Stimulated activated CD8-positive, alpha-beta memory T cell treated with anti-CD3 and anti-CD28 coated beads, Interleukin-15, amount 100 ng/mL, for 24 hours (primary cell): ENCODE measurements at places on chromosomes 3 and 15.

- DNase-seq = no peak
Measured at GRCh38 chr15:70491201-70491621, 272.1 kb downstream of the UACA start.

DNA sequence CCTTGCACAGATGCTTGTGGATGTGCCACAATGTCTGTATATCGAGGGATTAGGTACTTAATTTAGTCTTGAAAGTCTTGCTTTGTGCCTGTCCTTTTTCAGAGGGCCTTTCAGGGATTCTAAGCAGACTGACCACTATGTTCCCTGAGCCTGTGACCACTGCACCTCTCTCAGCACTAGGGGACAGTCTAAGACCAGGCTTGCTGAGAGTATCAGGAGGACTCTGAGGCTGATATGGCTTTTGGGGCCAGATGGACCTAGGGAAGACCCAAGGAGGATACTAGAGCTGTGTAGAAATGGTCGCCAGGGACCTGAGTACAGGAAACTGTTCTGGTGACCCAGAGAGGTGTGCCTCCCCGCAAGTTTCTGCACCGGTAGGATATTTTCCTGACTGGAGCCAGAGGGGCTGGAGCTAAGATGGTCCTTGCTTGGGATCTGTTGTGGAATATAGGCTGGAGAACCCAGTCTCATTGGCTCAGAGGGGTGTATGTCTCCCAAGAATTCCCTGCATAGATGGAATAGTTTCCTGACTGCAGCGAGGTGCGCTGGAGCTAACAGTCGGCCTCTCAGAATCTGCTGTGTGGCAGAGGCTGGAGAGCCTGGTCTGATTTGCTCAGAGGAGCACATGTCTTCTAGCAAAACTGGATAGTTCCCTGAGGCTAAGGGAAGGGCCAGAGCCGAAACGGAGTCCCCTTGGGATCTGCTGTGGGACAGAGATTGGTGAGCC, 213.2 kb upstream of the DCBLD2 start:
- DNase-seq = no peak

- DNase-seq = no peak
Measured at GRCh38 chr3:150014782-150015181, 44.1 kb upstream of the PFN2 start.

GRCh38 chr3:39211332-39212130, 19.1 kb upstream of the XIRP1 start:
- no peak for DNase-seq
